ENCODE measurements at places on chromosomes 13 and 19.

DNA sequence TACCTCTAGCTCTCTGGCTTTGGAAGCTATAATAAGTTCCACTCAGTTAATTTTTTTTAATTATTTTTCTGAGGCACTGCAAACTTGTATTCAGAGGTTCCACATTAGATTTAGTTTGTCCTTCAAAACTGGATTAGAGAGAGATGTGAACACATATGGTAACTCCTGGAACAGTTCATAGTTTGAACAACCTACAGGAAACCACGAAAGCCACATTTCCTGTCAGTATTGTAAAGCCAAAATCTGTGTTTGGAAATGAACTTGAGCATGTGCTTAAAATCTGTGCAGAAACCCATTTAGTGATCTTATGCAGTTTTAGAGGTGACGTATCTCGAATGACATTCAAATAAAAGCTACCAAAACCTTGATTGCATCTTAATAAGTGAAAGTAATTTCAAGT is 1952.0 kb downstream of the OLFM4 start:
- DNase-seq, result no peak

DNA sequence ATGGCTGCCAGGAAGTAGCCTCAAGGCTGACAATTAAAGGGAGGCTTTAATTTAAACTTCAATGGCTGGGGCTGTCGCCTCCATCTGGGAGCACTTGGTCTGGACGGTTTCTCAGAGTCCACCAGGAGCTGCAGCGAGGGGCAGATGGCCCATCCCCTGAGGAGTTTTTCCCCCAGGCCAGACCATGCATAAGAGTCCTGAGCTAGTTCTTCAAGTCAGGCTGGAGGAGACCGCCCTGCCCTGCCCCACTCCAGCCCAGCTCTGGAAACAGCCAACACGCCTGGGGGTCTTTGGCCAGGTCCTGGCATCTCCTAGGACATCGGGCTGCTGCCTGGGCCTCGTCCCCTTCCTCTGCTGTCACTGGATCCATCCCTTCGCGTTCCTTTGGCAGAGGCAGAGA is 5.3 kb upstream of the ACTN4 start:
- no peak for DNase-seq

GRCh38 chr13:99819967-99820366 is 151.6 kb downstream of the ZIC5 start:
- DNase-seq, result no peak

DNA sequence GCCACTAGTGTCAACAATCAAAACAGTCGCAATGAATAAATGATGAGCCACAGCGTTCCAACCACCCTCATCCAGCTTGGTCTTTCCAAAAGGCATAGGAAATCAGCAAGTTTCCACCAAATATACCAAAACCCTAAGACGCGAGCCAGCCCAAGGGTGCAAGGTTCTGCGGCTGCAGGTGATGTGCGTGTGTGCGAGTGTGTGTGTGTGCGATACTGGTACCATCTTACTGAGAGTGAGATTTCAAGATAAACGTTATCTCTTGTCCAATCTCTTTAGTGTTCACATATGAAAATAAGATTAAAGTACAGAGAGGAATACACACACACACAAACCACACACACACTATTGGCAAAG is 895 bp upstream of the TRPC4 start:
- no peak for DNase-seq

DNA sequence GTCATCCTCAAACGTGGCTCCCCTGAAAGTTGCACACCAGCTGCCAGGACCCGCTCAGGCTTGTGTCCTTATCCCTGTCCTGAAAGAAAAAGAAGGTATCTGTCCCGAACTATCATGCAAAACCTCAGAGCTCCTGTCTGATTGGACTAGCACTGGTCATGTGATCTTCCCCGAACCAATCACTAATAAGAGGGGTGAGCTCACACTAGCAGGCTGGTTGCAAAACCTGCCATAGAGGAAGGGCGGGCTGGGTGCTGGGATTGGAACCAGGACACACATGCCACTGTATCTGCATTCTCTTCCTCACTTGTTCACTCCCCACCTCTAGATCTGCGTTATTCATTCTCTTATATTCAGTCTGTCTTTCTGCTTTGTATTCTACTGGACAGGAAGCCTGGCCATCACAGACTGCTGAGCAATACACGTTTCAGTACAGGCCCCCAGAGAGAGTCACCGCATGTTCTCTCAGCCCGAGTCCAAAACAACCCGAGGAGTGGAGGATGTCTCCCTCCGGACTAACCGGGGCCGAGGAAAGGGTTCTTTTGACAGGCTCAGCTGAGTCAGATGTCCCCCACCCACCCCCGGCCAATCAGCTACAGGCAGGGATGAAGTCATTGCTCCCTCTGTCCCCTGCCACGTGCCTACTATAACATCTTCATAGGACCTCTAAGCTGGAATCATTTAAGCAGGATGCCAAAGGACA is 97.7 kb downstream of the SIPA1L3 start:
- DNase-seq, result no peak

GRCh38 chr13:110379358-110379757 is 72.3 kb downstream of the COL4A2 start:
- DNase-seq, result no peak

DNA sequence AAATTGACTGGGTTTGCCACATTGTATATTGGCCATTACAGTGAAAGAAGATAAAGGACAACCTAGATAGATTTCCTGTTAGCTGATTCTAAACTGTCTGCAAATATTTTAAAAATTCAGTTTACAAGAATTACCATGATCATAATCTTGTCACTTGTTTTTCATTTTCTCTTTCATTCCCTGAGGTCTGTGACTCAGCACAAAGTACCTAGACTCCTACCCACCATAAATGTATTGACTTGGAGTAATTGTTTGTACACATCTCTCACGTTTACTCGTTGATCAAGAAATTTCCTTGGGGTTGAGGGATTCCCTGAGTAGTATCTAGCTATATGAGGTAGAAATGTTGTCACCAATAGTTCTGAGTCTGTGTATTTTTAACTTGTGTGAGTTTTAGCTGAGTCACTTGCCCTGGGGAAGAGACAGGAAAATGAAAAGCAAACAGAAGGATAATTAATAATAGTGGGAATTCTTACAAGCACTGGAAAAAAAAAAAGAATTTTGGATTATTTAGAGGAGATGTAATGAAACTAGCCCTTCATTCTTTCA is 299.2 kb upstream of the DACH1 start:
- DNase-seq, result no peak

DNA sequence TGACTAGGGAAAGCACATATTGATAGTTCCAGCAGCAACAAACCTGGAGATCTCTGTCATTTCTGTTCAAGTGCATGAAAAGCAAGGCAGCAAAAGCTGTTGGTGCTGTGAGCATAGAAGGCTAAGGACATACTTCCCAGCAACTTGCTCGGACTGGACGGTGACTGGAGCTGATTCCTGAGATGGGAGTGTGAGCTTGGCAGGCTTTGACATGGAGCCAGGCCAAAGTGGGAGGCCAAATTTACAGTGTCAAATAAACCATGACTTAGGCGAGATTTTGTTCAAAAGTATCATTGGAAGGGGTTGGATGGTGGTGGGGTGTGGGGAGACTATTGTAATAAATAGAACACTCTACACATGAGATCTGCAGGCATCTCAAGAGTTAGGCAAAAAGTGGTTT is 5.9 kb upstream of the ARGLU1 start:
- DNase-seq, result no peak

DNA sequence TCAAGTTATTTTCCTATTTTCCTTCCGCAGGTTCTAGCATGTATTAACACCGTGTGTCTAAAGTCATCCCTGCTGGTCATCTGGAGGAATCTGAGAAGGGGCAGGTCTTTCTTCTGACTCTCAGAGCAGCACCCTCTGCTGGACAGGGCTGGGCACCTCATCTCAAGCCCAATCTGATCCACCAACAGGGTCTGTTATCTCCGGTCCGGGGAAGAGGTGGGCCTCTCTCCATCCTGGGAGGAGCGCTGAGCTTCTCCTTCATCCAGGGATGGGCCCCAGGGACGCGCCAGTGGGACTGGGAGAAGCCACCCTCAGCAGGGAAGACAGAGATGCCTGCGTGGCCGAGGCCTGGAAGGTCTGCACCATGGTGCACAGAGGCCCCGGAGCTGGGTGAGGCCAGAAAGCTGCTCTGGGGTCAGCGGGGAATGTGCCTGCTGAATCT is 26.0 kb upstream of the ZNF331 start:
- DNase-seq, result peak; percentile 51

GRCh38 chr19:6026390-6027227 is 48.7 kb upstream of the RANBP3 start:
- no peak for DNase-seq

GRCh38 chr13:84430015-84430414 is 547.7 kb upstream of the SLITRK1 start:
- no peak for DNase-seq

DNA sequence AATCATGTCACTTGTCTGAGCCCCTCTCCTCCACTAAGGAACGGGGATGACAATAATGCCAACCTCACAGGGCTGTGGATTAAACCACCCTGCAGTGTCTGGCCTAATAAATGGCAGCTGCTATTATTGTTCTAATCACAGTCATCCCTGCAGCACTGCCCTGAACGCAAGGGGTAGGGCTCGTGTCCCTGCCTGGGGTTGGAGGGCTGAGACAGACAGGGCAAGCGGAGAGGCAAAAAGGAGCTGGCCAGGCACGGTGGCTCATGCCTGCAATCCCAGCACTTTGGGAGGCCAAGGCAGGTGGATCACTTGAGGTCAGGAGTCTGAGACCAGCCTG is 10.2 kb upstream of the KPTN start:
- DNase-seq, result no peak

- DNase-seq, result no peak
Measured at GRCh38 chr13:104289400-104289799, 1223.2 kb upstream of the SLC10A2 start.

- DNase-seq, result no peak
Measured at GRCh38 chr13:73945382-73945781, 188.8 kb downstream of the KLF12 start.
